EH (cell line): ENCODE measurements at places on chromosomes 5 and 9.

DNA sequence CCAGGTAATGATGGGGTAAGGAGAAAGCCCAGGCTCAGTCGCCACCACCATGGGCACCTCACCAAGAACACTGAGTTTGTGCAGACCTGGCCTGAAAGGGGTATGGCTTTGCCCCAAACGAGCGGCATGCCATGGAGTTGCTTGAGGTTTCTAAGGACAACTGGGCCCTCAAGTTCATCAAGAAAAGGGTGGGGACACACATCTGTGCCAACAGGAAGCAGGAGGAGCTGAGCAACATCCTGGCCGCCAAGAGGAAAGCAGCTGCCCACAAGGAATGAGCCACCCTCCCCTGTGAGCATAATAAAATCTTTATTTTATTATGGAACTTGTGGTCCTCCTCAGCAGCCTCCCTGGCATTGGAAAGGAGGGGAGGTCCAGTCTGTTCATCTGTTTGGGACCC is 23.8 kb downstream of the CD14 start:
- DNase-seq, result no peak

DNA sequence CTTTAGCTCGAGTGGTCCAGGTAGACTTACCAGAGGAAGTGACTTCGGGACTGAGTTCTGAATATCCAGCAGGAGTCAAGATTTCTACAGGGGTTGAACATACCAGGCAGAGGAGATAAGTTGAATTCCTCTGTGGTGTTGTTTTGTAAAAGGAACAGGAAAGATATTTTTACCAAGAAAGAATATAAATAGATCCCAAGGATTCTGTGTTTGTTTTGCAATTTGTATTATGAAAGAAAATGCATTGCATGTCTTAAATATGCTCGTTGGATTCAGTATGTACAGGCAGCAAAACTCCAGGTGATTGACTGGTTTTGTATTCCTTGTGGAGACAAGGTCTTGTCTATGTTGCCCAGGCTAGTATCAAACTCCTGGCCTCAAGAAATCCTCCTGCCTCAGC is 197.8 kb downstream of the FRMD3 start:
- no peak for DNase-seq

GRCh38 chr5:5799826-5800225 is 377.3 kb downstream of the ICE1 start:
- DNase-seq, result no peak

- DNase-seq, result no peak
These were observed 30.7 kb downstream of the TSTD2 start for GRCh38 chr9:97602430-97602829.
